ENCODE measurements at places on chromosomes 6 and 20.

GRCh38 chr6:97717086-97717485 is 434.1 kb upstream of the MMS22L start:
- DNase-seq = no peak

GRCh38 chr6:147949981-147950622 is 392.5 kb upstream of the SASH1 start:
- DNase-seq = no peak

- no peak for DNase-seq
Observed at GRCh38 chr6:113813142-113813541, 44.0 kb upstream of the MARCKS start.

DNA sequence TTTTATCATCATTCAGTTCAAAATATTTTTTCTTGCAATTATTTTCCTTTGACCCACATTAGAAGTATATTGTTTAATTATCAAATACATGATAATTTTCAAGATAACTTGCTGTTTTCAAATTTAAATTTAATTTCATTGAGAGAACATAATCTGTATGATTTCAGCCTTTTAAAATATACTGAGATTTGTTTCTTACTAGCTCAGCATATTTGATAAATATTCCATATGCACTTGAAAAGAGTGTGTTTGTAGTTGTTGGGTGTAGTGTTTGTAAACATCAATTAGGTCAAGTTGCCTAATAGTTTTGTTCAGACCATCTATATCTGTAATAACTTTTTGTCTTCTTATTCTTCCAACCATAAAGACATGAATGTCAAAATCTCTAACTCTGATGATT is 19.0 kb upstream of the RFX6 start:
- DNase-seq = no peak

DNA sequence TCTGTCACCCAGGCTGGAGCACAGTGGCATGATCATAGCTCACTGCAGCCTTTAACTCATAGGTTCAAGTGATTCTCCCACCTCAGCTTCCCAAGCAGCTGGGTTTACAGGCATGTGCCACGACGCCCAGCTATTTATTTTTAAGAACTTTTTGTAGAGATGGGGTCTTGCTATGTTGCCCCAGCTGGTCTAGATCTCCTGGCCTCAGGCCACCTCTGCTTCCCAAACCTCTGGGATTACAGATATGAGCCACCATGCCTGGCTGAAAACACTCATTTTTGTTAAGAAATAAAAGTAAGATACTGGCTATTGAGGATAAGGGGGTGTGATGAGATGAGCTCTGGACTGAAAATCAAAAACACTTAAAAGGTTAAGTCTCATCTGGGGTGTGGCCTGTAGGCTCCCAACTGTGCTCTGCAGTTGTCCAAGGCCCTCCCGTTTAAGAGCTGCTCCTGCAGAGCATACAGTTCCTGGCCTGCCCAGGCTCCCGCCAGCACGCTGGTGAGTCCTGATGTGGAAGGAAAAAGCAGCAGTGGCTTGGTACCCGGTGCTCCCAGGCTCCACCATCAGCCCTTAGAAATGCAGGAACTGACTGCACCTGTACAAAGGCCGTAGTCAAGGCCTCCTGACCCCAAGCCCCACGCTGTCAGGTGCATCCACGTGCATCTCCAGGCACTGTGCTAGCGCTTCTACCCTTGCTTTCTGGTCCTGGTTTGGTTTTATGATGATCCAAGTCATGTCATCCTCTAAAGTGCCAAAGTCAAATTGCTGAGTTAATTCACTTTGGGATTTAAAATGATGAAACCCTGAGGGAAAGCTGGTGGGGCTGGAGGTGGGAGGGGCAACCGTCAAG is 111.5 kb downstream of the TMEM242 start:
- DNase-seq = no peak

- no peak for DNase-seq
Observed at GRCh38 chr6:79064635-79065034, 13.4 kb downstream of the PHIP start.

All from activated naive CD4-positive, alpha-beta T cell treated with Interleukin-2 at 50 U/mL for 16 hours (primary cell).